ENCODE measurements at places on chromosomes 5 and 9.
A peak's percentile ranks its signal among the peaks of the same experiment; 100 is the strongest.

GRCh38 chr5:76393035-76393680 is 9.9 kb upstream of the IQGAP2 start:
- no peak for DNase-seq

GRCh38 chr5:157731272-157732129 is at the start of gene THG1L:
Gene THG1L (plus strand): TSS chr5:157731420. CDS start chr5:157731441, 21 bp downstream.
- DNase-seq: peak; percentile 97

- no peak for DNase-seq
Measured at GRCh38 chr9:2338777-2339365, 282.7 kb upstream of the VLDLR start.

DNA sequence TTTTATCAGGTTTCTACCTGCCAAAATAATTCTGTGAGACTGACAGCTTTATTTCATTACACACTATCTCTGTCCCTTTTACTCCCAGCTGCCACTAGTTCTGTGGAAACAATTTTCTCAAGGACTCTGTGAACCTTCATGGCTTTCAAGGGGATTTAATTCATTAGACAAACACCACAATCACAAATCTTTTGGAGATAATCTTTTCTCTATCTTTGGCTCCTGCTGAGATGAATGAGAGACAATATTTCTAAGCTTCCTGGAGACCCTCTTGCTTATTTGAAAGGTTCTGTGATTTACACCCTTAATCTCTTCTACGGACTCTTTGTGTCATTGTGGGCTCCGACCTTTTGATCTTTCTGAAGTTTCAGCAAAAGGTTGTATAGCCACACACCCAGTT is 222.6 kb downstream of the PRDM9 start:
- no peak for DNase-seq

GRCh38 chr5:141701360-141702119 is 19.5 kb upstream of the ARAP3 start:
- DNase-seq: no peak

- no peak for DNase-seq
Measured at GRCh38 chr5:56167519-56167918, 65.6 kb downstream of the ANKRD55 start.

GRCh38 chr5:81751836-81752643 is 1.1 kb upstream of the SSBP2 start:
- peak; percentile 10 for DNase-seq

DNA sequence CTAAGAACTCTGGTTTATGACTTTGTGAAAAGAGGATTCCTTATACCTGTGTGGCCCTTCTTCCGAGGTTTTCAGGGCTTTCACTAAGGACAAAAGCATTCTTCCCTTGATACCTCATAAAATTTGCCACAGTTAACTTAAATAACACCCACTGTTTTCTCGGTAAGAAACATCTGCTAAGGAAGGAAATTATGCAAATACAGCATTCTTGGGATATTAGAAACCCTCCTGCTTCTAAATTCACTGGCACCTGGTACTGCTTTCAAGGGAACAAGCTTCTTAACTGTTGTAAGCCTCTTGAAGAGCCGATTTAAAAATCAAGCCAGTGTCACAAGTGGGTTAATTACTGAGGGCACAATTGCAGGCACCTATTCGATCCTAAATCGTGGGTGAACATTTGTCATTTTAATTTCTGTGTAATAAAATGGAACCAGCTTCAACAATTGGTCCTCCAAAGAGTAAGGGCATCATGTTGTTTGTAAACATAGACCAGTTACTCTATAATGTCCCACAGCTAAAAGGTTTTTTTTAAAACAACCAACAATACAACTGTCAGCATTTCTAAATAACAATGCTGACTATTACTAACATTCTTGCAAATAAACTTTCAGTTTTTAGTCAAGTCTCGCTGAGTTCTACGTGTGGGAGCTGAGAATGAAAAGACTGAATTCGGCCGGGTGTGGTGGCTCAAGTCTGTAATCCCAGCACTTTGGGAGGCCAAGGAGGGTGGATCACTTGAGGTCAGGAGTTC is 26.6 kb downstream of the AK3 start:
- no peak for DNase-seq

GRCh38 chr5:134851307-134851923 is 5.6 kb downstream of the C5orf24 start:
- DNase-seq: no peak

GRCh38 chr5:35659556-35659955 is 41.9 kb downstream of the SPEF2 start:
- no peak for DNase-seq

GRCh38 chr5:164002628-164003027 is 497.2 kb downstream of the MAT2B start:
- DNase-seq: no peak

DNA sequence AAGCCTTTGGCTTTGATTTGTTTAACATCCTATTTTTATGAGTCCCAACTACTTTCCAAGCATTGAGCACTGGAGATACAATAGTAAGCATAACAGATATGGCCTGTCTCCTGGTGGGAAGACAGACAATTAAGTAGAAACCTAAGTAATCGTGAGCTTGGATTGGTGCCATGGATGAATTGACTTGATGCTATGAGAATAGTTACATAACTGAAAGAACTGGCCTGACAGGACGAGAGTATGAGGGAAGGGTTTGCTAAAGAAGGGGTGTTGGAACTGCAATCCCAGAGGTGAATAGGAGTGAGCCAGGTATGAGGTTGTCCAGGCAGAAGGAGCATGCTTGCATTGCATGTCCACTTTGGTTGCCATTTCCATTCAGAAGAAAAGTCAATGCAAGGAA is 52.4 kb downstream of the GPR21 start:
- DNase-seq: no peak

DNA sequence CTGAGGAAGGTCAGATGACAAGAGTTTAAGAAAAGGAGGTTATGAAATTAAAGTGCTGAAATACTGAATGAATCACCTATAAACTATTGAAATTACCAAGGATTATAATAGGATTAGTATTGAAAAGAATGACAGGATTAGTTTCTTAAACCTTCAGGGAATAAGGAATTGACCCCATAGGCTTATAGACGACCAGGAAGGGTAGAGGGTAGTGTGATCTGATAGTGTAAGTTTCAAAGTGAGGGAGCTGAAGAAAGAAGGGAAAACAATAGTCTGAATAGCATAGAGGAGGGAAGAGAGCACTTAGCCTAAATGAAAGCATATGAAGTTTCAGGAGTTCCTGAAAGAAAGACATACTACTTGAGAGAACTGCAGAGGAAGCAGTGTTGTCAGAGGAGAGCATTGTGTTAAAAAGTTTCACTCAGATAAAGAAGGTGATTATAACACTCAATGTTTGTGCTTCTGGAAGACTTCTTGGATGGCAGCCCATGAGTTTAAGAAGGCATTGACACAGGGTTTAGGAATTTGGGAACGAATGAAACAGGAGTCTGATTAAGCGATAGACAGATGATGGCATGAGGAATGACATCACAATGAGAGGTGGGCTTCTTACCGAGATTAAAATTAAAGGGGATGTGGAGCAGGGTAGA is 557.9 kb upstream of the GRAMD2B start:
- DNase-seq: no peak

GRCh38 chr9:132505991-132506655 is 76.3 kb upstream of the BARHL1 start:
- DNase-seq: no peak

- DNase-seq: no peak
Measured at GRCh38 chr5:13477118-13477737, 467.3 kb downstream of the DNAH5 start.

GRCh38 chr9:4464911-4465513 is 25.3 kb upstream of the SLC1A1 start:
- DNase-seq: no peak

- DNase-seq: no peak
Measured at GRCh38 chr5:154491941-154492340, 13.9 kb upstream of the HAND1 start.

- DNase-seq: no peak
Measured at GRCh38 chr9:86545090-86545489, 190.9 kb upstream of the TUT7 start.

- no peak for DNase-seq
Measured at GRCh38 chr9:91089405-91090129, 272.2 kb downstream of the AUH start.

- no peak for DNase-seq
Measured at GRCh38 chr5:54628050-54628449, 110.5 kb downstream of the SNX18 start.

GRCh38 chr5:67679184-67679841 is 482.7 kb upstream of the CD180 start:
- no peak for DNase-seq

DNA sequence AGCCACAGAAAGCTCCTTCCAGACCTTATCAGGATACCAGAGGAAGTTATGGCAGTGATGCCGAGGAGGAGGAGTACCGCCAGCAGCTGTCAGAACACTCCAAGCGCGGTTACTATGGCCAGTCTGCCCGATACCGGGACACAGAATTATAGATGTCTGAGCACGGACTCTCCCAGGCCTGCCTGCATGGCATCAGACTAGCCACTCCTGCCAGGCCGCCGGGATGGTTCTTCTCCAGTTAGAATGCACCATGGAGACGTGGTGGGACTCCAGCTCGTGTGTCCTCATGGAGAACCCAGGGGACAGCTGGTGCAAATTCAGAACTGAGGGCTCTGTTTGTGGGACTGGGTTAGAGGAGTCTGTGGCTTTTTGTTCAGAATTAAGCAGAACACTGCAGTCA is 70.8 kb upstream of the ENTREP1 start:
- no peak for DNase-seq

DNA sequence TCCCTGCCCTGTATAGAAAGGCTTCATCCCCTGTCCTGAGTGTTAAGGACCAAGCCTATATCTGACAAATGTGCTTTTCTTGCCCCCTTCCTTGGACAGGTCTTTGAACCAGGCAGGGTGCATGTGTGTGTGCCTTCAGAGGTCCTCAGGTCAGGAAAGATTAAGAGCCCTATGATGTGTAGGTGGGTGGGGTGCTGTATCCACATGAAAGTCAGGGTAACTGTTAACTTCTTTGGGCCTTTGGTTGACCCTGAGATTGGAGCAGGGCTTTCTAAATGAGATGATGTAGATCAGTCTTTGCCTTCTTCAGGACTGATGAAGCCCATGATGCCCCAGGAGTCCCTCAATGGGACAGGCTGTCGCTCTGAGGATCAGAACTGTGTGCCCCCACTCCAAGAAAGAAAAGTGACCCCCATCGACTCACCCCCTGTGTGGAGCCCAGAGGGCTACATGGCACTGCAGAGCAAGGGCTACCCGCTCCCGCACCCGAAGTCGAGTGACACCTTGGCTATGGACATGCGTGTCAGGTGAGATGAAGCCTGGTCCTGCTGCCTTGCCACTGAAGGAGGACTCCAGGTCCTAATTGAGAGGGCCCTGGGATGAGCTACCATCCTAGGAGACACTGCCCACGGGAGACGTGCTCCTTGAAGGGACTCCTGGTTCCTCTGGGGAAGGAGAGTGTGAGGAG is 29.4 kb upstream of the POMT1 start:
- DNase-seq: no peak

DNA sequence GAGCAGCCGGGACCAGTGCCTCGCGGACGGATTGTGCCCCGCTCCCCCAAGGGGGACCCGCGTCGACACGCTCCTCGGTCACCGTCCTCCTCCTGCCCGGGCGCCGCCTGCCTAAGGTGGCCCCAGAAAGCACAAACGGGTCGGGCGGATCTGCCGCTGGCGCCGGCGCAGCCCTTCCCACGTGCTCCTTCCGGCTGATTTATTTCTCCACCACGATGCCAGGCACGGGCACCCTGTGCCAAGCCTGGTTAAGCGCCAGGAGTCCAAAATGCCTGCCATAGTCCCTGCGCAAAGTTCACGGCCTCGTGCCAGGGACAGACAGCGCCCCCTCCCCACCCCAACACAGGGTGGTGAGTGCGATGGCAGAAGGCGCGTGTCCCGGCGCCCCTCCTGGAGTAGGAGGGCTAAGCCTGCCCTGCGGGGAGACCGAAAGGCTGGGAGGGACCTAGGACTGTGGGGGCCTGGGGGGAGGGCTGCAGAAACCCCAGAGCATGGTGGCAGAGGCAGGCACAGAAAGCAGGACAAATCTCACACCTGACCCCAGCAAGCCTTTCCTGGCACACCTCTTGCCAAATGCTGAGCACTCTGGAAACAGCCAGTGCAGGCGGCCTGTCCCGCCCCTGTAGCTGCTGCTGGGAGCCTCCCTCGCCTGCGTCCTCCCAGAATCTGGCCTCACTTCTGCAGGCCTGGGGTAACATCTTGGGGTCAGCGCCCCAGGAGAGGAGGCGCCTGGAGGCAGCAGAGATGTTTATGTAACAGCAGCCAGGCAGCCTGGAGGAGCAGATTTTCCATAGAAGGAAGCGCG is 1.1 kb upstream of the NOTCH1 start:
- DNase-seq: peak; percentile 32

GRCh38 chr9:97938081-97938644 is at the start of gene HEMGN:
Gene HEMGN (minus strand): TSS chr9:97938172. CDS start chr9:97938136, 36 bp downstream.
- DNase-seq: no peak

DNA sequence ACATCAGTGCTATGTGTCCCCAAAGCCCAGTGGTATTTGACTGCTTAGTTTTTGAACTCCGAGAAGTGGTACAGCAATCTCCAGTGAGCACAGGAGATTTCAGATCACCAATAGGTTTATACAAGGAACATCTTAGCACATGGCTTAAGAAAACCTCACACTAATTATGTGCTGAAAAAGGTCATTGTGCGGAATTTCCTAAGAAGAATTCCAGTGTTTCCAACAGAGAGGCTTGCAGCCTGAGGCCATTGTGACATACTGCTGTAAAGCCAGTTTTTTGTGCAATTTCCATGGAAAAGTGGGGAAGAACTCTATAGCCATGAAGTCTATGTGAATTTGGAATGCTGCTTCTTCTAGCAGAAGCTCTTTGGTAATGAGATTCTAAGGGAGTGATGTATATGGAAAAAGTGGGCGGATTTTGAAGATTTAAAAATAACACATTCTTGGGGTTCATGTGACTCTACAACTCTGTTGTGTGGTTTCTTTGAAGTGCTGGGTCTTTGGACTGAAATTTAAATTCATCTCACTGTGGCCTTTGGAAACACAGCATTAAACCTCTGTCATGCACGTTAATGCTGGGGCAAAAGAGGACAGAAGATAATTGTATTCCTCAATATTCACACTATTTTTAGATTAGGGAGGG is 110.5 kb upstream of the CD180 start:
- no peak for DNase-seq

DNA sequence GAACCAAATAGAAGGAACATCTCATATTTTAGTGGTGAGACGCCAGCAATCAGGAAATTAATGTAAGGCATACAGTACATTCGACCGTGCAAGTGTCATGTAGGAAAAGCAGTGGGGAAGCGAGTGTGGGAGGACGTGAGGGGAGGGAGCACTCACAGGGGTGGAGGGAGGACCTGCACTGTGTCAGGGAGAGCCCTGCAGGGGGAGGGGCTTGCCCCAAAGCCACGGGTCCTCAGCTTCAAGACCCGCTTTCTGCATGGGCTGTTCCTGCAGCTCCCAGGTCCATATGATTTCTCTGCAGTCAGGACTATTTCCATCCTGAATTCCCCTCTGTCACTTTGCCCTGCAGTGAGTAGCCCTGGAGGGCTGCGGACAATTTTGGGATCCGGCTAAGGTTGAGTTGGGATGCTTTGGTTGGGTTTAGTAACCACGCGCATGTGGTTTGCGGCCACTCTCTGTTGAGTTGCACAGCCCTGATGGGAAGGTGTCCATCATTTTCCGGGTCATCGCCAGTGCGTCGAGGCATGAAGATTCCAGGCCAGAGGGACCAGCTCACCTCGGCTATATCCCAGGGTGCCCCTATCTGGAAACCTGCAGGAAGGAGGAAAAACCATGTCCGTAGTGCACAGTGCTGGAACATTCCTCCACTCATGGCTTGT is 61.9 kb downstream of the IRX1 start:
- DNase-seq: no peak

Data from stimulated activated CD4-positive, alpha-beta T cell treated with anti-CD3 and anti-CD28 coated beads, Interleukin-15, amount 100 ng/mL, for 1 hour (primary cell).